ENCODE measurements at places on chromosomes 11 and 22.
A peak's percentile ranks its signal among the peaks of the same experiment; 100 is the strongest.

GRCh38 chr22:40491990-40492631, 121.7 kb downstream of the SGSM3 start:
- no peak for DNase-seq

DNA sequence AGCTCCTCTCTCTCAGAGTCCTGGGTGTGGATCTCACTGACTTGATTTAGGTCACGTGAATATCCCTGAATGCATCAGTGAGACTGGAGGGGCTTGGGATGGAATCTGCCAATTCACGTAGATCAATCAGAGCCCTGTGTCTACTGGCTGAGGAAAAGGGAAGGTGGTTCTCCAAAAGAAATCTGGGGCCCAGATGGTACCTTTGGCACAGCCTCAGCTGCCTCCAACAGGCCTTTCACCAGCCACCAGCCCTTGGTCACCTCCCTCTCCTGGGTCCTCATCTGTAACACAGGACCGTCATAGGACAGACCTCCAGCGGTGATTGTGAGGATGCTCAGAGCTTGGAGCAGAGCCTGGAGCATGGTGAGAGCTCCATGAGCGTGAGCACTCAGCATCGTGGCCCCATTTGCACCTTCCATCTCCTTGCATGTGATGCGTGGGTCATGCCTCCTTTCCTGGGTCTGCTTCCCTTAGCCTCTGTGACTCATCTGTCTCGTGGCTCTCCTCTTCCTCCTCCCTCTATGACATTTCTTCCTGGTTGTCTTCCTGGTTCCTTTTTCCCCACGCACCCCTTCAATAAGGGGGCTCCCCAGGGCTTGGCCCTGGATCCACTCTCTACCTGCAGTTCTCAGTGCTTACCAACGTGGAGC, 7.5 kb upstream of the MIEF1 start:
- no peak for DNase-seq

- DNase-seq: peak; percentile 53
Observed at GRCh38 chr11:44920451-44920850, 30.2 kb downstream of the TP53I11 start.

DNA sequence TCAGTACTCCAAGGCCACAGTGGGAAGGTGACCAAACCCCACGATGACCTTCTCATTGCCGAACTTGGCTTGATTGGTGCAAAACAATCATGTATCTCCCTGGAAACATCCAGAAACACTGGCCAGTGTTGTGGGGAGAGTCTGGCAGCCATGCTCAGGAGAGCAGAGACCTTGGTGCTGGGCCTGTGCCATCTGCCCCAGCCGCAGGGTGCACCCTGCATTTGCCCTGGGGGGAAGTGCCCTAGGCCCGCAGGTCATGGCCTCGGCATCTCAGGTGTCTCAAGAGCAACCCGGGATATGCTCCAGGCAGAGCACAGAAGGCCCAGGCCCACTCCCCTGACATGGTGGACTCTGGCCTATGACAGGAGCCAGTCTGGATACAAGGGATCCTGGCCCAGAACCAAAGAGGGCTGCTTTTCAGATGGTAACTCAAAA, 23.7 kb downstream of the ARVCF start:
- no peak for DNase-seq

DNA sequence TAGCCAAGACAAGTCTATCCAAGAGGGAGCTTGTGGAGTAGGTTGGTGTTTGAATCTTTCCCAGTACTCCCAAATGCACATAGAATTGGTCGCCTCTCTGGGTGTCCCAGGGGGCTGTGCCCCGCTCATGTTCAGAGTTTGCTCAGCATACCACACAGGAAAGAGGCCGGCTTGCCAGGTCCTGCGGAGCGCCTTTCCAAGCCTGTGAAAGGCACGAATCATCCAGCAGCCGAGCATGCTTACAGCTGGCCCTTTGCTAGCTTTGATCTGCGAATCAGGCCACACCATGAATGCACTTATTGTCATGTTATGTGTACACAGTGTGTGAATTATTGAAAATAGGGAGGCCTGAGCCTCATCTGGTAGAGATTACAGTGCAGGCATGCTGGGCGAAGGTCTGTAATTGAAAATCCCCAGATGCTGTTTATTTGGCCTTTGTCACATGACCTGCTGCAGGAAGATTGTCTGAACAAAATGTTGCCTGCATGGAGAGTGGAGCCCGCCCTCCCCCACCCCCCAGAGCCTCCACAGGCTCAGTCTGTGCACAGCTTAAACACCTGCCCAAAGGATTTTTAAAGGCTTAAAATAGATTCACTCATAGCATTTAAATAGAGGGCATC, 163.3 kb upstream of the RASSF10 start:
- DNase-seq: peak; percentile 83

GRCh38 chr22:47372111-47372581, 609.7 kb downstream of the TBC1D22A start:
- DNase-seq: peak; percentile 10

- DNase-seq: no peak
Observed at GRCh38 chr11:134372961-134373360, 39.1 kb downstream of the B3GAT1 start.

DNA sequence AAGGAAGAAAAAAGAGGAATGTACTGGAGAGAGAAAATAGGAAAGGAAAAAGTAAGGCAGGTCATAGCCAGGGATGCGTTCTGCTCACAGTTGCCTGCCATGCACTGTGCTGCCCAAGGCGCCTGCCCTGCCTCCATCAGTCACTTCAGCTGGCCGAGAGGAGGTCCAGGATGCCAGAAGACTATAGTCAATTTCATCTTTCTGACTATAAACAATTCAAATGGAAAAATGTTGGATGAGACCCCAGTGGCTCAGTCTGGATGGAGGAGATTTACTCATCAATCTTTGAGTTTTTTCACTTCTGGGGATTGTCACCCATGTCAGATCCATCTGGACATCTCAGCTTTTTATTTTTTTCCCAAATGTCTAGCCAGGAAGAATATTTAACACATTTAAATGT, 36.7 kb upstream of the CLMP start:
- DNase-seq: no peak

DNA sequence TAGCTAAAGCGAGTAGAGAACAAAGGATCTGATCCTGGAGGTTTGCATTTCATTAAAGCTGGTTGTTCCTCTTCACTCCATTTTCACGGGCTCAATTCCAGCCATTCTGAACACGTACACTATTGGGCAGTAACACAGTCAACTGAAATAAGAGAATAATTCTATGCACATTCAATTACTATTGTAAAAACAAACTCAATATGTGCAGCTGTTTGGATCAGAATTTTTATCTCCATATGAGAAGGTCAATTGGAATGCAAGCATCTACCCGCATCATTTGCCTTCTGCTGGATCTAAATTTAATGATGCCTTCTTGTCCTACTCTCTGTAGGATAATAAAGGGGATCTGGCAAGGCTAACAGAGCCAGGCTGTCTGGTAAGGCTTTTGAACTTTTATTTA, 562.8 kb upstream of the CCDC179 start:
- DNase-seq: no peak

- DNase-seq: no peak
Observed at GRCh38 chr11:70926543-70927201, 325.7 kb downstream of the SHANK2 start.

DNA sequence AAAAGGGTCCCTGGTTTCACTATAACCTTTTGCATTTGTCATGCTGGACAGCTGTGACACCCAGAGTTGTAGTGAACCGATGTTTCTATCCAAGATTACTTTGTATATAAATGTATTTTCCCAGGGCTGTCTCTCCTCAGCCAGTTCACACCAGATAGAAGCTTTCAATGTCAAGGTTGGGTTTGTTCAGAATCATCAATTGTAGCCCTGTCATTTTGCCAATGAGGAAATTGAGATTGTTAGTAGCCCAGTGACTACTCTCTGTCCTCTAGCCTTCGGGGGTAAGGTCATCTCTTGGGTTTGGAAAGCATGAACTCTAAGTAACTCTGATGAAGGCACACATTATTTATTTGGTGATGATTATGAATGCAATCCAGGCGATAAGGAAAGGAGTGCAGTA, 165.6 kb downstream of the DBX1 start:
- DNase-seq: no peak

DNA sequence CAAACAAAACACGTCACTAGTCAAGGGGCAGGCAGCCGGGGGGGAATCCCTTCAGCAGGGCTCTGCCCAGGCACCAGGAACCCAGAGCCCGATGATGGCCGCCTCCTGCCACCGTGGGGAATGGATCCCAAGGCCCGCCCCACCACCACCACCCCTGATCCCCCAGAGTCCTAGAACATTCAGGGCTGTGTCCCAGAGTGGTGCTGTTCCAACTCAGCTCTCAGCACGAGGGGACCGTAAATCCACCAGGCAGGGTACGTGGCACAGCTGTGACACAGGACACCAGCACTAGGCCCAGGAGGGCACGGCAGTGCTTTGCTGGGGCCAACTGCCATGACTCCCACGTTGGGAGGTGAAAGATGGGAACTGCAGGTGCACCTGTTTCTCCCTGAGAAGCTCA, 29.6 kb downstream of the ANO1 start:
- no peak for DNase-seq

DNA sequence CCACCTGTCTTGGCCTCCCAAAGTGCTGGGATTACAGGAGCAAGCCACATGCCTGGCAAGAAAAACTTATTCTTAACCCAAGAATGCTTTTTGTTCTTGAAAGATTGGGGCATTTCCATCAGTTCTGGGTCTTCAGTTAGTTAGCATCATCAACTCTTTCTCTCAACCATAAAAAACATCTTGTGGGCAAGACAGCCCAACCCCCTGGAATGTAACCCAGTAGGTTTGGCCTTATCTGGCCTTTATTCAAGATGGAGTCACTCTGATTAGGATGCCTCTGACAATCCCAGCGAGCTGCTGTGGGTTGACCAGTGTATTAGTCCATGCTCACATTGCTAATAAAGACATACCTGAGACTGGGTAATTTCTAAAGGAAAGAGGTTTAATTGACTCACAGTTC, 9.2 kb upstream of the TPCN2 start:
- no peak for DNase-seq

GRCh38 chr11:78576549-78577097, 2.0 kb upstream of the NARS2 start:
- no peak for DNase-seq

DNA sequence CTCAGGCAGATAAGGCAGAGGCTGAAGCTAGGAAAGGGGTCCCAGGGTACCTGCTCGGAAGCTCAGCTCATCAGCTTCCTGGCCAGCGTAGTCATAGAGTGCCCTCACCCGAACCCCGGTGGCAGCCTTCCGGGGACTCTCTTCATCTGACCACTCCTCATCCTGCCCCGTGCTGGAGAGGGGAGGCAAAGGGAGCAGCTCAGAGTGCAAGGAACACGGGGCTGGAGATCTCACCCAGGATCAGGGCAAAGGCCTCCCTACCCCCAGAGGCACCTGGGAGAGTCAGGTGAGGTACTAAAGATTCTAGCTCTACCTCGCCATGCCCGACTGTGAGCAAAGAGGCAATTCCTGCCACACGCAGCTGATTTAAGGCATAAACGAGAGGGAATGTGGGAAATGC, 1.6 kb upstream of the ARFGAP2 start:
- DNase-seq: no peak

Data from retina (tissue), 1 donor.